ENCODE measurements at places on chromosomes 2 and 18. TPM values are rescaled to one million over a fixed set of nuclear protein-coding genes. Genes with fewer than 3 reads are reported as not detected.

DNA sequence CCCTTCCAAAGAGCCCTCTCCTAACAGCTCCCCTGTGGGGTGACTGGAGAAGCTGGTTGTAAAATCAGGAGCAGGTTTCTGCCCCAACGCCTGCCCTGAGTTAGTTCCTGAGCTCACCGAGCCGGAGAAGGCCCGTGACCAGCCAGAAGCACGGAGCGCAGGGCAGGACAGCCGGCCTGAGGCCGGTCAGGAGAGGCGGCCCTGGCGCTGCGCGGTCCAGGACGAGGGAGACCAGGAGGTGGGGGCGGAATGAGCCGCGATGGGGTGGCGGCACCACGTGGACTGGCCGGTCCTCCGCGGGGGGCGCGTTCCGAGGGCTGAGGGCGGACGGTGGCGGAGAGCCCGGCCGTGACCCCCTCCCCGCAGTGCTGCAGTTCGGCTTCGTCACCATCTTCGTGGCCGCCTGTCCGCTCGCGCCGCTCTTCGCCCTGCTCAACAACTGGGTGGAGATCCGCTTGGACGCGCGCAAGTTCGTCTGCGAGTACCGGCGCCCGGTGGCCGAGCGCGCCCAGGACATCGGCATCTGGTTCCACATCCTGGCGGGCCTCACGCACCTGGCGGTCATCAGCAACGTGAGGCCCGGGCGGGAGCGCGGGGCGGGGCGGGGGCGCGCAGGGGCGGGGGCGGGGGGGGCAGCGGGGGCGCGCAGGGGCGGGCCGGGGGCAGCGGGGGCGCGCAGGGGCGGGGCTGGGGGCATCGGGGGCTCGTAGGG is 29.0 kb downstream of the ANO7 start:
- peak; percentile 57 for DNase-seq

- DNase-seq, result peak; percentile 58
These were observed 84.5 kb downstream of the POU3F3 start for GRCh38 chr2:104938231-104938941.

The UGT1A10 gene
- total RNA-seq, result not detected

DNA sequence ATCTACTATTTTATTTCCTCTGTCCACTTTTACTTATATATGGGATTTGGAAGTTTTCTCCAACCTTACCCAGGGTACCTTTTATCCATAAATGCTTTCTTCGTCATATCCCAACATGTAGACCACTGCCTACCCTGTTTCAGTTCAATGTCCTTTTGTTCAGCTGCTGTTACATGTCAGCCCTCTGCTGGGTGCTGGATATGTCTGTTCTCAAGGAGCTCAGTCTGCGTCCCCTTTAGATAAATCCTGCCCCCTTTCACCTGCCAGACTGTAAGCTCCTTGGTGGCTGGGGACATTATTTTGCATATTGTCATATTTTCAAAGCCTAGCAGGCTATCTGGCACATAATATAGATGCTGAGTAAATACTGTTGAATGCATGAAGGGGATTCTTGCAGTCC is 53.2 kb downstream of the NEMP2 start:
- DNase-seq, result no peak

The EVX2 gene
- total RNA-seq, result not detected

The FAP gene
- total RNA-seq, result not detected

The FSHR gene
- not detected for total RNA-seq

DNA sequence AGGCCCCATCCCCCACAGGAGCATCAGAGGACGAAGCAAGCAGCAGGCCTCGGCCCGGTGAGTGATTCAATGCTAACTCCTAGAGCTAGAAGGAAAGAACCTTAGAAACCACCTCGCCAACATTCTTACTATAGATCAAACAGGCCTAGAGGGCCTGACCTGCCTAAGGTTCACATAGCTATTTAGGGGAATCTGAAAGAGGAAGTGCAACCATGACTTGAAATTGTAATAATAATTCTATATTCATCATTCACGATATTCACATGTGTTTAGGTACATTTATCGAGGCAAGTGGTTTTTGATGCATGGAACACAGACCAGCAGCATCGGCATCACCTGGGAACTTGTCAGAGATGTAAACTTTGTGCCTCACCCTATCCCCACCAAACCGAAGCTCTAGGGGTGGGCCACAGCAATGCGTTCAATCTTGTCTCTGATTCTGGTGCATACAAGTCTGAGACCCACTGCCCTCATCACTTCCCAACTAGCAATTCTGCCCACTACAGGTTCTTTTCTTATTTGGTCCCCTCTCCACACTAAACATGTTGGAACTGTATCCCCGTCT is 78.0 kb upstream of the DNMT3A start:
- DNase-seq, result no peak

GRCh38 chr2:222887124-222887523 is 26.3 kb downstream of the ACSL3 start:
- DNase-seq, result no peak

GRCh38 chr2:127309468-127309867 is 15.5 kb upstream of the ERCC3 start:
- no peak for DNase-seq

DNA sequence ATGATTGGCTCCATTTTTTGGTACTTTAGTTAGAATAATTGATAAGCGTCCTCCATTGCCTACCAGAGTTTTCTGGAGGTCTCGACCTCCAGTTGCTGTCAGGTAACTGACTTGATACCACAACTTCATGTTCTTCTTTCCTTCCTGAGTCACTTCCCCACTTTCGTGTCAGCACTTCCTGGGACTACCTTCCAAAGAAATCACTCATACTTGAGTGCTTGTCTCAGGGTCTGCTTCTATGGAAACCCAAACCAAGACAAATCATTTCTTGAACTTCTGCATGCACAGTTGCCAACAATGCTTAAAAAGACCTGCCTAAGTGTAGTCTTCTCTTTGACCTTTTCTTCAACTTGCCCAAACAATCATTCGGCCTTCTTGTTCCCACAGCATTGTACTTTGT is 210.3 kb upstream of the ETAA1 start:
- DNase-seq, result no peak

Data from Caki2 (cell line).